ENCODE measurements at places on chromosomes 11 and 22. TPM values are rescaled to one million over a fixed set of nuclear protein-coding genes. Genes with fewer than 3 reads are reported as not detected.

RTN4R gene
- 9.4 TPM for total RNA-seq

HEPHL1 gene
- total RNA-seq = not detected

OR8I2 gene
- not detected for total RNA-seq

ATP6V1E1 gene
- total RNA-seq = 153 TPM

MFRP gene
- not detected for total RNA-seq

TRIM34 gene
- total RNA-seq = 7.7 TPM

GAL3ST3 gene
- total RNA-seq = not detected

TSSK2 gene
- total RNA-seq = not detected

SHANK3 gene
- 16.6 TPM for total RNA-seq

- no peak for DNase-seq
- H3K27ac ChIP-seq = no peak overlapping the region
These were observed 64.0 kb downstream of the SOX6 start for GRCh38 chr11:16292167-16292859.

DNA sequence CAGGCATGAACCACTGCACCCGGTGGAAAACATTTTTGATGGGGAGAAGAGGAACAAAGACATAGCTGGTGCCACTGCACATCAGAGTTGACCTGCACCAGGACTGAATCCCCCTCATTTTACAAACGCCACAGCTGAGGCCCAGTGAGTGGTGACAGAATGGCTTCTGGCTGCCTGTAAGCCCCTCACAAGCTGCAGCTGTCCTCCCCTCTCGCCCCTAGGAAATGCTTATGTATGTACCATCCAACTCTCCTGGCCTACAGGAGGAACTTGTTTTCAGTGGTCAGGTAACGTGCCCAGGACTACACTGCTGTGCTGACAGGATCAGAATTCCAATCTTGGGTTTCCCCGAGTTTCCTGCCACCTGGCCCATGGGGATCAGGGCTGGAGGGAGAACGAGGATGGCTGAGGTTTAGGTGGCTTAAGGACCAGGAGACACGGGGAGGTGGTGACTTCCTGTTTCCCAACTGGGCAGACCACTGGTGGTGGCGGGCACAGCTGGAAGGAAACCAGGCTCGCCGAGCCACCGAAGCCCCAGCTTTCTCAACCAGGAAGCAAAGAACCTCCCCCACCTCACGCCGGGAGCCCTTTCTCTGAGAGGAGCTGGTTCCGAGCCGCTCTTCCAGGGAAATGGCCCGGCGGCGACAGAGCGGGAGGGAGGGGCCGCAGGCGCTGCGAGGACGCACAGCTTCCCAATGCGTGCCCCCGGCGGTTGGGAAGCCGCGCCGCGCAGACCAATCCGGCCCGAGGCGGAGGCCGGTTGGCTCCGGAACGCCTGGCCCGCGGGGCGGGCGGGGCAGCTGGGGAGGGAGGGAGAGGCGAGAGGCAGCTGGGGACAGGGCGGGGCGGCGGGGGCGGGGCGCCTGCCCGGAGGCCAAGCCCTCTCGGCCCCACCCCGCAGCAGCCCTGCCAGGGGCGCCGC, 1.0 kb upstream of the LRFN4 start:
- H3K27ac ChIP-seq = peak overlapping the region; percentile 91
- peak; percentile 99 for DNase-seq
- H3K4me3 ChIP-seq = peak overlapping the region; percentile 81

DNA sequence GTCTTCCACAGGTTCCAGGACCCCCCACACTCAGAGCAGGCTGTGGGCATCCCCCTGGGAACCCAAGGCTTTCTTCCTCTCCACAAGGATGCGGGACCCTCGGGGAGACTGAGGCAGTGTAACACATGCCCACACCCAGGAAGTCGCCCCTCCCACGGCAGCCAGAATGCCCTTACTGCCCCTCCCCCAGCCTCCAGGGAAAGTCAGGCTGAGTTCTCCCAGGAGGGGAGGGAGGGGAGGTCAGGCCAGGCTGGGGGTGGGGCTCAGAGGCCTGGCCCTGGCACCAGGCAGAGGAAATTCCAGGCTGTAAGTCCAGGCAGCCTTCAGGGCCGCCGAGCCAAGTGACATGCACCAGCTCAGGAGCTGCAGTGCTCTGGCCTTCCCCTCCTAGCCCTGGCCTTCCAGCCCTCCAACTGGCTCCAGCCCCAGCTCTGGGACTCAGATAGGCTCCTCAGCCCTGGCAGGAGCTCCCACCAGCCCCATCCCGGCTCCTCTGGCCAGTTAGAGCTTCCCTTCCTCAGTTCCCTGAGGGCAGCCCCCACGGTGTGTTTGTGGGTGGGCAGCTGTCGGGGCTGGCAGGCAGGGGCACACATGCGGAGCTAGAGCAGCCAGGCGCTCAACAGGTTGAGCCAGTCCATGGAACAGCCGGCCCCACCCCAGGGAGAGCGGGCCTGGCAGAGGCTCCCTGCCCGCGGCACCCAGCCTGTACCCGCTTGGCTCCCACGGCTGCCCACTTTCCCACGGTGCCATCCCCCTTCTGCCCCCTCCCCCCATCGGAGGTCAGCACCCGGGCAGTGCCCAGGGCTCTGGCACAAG, 3.6 kb downstream of the BCL9L start:
- peak; percentile 91 for DNase-seq
- H3K4me3 ChIP-seq = peak overlapping the region; percentile 89
- H3K27ac ChIP-seq = peak overlapping the region; percentile 98
- H3K27me3 ChIP-seq = no peaks in the 10 kb centered on the region
- H3K4me1 ChIP-seq = peaks cover 83% of the 10 kb centered on the region

DNA sequence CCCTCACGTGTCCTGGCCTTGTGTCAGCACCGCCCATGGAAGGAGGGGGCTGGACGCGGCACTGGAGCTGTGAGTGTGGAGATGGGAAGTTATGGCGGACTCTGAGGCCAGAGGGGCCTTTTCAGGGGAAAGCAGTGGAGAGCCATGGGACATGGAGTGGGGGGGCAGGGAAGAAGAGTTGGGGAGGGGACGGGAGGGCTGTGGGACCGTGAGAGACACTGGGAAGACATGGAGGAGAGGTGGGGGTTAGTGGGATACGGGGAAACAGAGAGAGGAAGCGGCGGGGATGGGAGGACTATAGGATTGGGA, 58.2 kb downstream of the FBXO7 start:
- H3K4me1 ChIP-seq = peaks cover 47% of the 10 kb centered on the region
- H3K36me3 ChIP-seq = no peaks in the 10 kb centered on the region
- no peaks in the 10 kb centered on the region for H3K27me3 ChIP-seq
- no peak overlapping the region for H3K4me3 ChIP-seq

GRCh38 chr11:5928271-5928670, 13.8 kb upstream of the OR56A3 start:
- no peaks in the 10 kb centered on the region for H3K36me3 ChIP-seq
- DNase-seq = no peak
- H3K4me3 ChIP-seq = no peak overlapping the region
- H3K27ac ChIP-seq = no peak overlapping the region
- H3K4me1 ChIP-seq = no peaks in the 10 kb centered on the region

- no peaks in the 10 kb centered on the region for H3K36me3 ChIP-seq
- no peaks in the 10 kb centered on the region for H3K27me3 ChIP-seq
- DNase-seq = peak; percentile 68
- no peak overlapping the region for H3K4me3 ChIP-seq
- H3K4me1 ChIP-seq = peaks cover 52% of the 10 kb centered on the region
- H3K27ac ChIP-seq = no peak overlapping the region
These were observed 9.6 kb upstream of the MYH9 start for GRCh38 chr22:36397131-36398093.

DNA sequence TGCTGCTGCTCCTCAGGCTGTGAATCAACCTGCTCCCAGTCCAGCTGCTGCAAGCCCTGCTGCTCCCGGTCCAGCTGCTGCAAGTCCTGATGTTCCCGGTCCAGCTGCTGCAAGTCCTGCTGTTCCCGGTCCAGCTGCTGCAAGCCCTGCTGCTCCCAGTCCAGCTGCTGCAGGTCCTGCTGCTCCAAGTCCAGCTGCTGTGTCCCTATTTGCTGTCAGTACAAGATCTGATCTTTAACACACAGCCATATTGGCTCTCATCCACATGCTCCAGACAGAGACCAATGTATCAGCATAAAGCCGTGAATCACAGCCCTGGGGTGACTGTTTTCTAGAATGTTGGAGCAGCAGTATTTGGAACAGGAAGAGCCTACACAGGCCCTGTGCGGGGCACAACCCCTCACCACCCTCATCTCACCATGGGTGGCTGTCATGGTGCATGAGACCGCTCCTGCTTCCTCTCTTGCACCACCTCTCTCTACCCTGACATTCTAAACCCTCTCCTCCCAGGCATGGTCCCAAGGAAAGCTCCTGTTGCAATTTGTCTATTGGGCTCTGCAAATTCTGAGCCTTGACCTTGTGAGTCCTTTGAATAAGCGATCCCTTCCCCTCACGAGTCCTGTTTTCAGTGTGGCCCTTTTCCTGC, 3.5 kb downstream of the KRTAP5-10 start:
- no peaks in the 10 kb centered on the region for H3K4me1 ChIP-seq
- no peaks in the 10 kb centered on the region for H3K36me3 ChIP-seq
- H3K27ac ChIP-seq = no peak overlapping the region
- no peak overlapping the region for H3K4me3 ChIP-seq

DNA sequence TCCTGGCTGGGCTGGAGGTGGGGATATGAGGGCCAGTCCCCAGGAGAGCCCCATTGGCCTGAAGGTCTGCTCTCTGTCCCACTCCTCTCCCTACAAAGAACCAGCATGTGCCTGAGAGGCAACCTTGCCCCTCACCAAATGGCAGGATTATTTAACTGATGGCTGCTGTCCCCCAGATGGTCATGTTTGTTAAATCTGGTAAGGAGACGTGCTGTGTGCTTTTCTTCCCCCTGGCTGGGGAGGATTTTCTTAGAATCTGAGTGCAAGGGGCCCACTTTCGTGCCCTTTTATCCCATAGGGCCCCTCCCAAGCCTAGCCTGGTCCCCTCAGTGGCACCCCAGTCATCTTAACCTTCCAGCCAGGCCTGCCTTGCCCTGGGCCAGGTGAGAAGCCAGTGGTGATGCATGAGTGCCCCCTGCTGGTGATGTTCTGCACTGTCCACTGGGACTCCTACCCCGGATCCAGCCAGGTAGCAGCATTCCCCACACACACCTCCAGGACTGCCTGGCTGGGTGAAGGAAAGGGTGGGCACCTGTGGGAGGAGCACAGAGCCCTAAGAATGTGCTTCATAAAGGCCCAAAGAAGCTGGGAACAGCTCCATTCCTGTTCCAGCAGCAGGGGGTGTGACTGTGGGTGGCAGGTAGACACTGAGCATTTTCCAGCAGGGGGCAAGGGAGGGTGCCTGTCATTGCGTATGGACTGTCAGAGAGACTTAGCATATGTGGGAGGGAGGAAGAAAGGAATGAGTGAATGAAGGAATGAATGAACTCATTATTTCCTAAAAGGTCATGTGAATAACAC, 28.9 kb downstream of the MFNG start:
- no peaks in the 10 kb centered on the region for H3K27me3 ChIP-seq
- no peaks in the 10 kb centered on the region for H3K36me3 ChIP-seq
- no peaks in the 10 kb centered on the region for H3K4me1 ChIP-seq
- no peak overlapping the region for H3K4me3 ChIP-seq
- no peak for DNase-seq

GRCh38 chr11:32081129-32081641, 9.7 kb upstream of the RCN1 start:
- H3K36me3 ChIP-seq = no peaks in the 10 kb centered on the region
- no peak overlapping the region for H3K27ac ChIP-seq
- H3K27me3 ChIP-seq = no peaks in the 10 kb centered on the region

GRCh38 chr11:130765951-130766649, 150.2 kb downstream of the SNX19 start:
- no peaks in the 10 kb centered on the region for H3K27me3 ChIP-seq
- DNase-seq = no peak
- H3K27ac ChIP-seq = no peak overlapping the region
- H3K36me3 ChIP-seq = no peaks in the 10 kb centered on the region
- no peak overlapping the region for H3K4me3 ChIP-seq

GRCh38 chr11:120431633-120432032, 79.9 kb upstream of the GRIK4 start:
- no peaks in the 10 kb centered on the region for H3K27me3 ChIP-seq
- H3K36me3 ChIP-seq = peaks cover 5% of the 10 kb centered on the region
- no peak for DNase-seq

DNA sequence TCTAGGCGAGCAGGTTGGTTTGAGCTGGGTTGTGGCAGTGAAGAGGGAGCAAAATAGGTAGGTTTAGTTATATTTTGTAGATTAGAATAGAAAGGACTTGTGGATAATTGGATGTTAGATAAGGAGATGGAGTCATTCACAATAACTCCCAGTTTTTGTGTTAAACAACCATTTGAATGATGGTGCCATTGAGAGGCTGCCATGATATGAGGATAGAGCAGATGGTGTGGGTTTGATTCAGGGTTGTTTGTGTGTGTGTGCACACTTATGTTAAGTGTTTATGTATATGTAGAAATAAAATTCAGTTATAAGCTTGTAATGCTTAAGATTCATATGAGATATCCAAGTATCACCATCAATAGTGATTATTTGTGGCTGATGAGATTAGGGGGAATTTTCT, 166.6 kb downstream of the NXPE2 start:
- H3K36me3 ChIP-seq = no peaks in the 10 kb centered on the region
- DNase-seq = no peak
- H3K4me1 ChIP-seq = no peaks in the 10 kb centered on the region
- H3K27me3 ChIP-seq = no peaks in the 10 kb centered on the region

- peaks cover 24% of the 10 kb centered on the region for H3K4me1 ChIP-seq
- H3K27ac ChIP-seq = no peak overlapping the region
- no peaks in the 10 kb centered on the region for H3K27me3 ChIP-seq
- H3K4me3 ChIP-seq = no peak overlapping the region
These were observed 9.8 kb downstream of the EHBP1L1 start for GRCh38 chr11:65585396-65586246.

DNA sequence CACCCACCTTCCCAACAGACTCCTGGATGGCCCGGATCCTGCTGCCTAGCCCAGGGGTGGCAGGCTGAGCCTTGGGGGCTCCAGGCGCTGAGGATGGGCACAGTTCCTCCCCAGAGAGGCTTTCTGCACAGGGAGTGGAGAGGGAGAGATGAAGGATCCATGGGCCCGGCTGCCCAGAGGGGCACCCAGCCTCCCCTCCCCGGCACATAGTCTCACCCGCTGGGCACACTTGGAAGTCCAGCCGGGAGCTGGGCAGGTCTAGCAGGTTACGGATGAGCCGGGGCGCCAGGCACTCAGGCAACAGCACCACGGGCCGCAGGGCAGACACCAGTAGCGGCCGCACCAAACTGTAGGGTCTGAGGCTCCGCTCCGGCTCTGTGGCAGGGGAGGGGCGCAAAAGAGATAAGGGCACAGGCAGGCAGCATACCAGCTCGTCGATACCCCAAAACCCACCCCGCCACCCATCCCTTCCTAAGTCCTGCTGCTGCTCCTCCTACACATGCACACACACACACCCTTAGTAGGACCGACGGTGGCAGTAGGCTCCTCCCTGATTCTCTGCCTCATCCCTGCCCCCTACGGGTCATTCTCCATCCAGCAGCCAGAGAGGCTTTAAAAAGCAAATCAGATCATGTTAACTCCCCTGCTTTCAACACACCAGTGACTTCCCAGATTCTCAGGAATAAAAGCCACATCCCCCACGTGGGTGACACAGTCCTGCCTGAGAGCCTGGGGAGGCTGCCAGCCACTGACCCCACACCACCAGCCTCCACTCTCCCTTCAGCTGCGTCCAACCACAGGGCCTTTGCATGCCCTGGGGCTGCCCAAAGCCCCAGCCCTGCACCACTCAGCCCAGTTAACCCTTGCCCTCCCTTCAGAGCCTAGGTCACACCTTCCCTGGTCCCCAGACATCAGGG, 6.5 kb upstream of the MFNG start:
- no peaks in the 10 kb centered on the region for H3K4me1 ChIP-seq
- peak; percentile 31 for DNase-seq

GRCh38 chr11:107042748-107043147, 24.5 kb upstream of the GUCY1A2 start:
- no peak overlapping the region for H3K27ac ChIP-seq
- DNase-seq = no peak
- no peak overlapping the region for H3K4me3 ChIP-seq
- no peaks in the 10 kb centered on the region for H3K36me3 ChIP-seq
